HAP-1 (cell line): ENCODE measurements at places on chromosomes 4 and X.
A peak's percentile ranks its signal among the peaks of the same experiment; 100 is the strongest.

GRCh38 chrX:47180346-47180745 lies 13.3 kb upstream of the UBA1 start:
- DNase-seq: no peak

DNA sequence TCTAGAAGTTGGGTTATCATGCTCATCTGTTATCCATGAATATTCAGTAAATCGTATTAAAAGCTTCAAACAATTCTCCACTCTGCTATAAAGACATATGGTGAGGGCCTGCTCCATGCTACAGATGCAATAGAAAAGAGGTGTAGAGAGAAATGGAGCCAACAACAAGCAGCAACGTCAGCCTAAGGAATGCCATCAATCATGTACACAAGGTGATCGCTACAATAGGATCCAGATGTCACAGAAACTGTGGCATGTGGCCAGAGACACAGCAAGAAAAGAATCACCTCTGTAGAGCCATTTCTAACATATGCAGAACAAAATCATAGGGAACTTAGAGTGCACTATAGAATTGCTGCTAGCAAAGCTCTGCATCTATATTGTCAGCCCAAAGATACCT lies 1188.1 kb downstream of the PCDH7 start:
- DNase-seq: no peak

DNA sequence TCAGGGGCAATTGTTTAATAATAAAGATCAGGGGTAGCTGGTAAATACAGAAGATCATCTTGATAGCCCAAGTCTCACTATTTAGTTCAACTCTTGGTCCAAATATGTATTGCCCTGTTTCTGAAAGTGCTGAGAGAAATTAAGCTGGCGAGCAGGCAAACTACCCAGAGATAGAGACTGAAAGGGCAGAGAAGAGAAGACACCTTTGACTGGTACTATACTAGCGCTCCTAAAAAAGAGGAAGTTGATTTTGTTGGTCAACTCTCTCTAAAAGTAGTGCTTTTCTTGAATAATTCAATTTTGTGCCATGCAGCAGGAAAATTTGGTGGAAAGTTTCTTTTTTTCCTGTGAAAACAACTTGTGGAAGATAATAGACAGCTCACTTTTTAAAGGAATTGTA lies 64.0 kb downstream of the IGSF1 start:
- no peak for DNase-seq

GRCh38 chr4:148951346-148951745 lies 509.1 kb upstream of the NR3C2 start:
- no peak for DNase-seq

DNA sequence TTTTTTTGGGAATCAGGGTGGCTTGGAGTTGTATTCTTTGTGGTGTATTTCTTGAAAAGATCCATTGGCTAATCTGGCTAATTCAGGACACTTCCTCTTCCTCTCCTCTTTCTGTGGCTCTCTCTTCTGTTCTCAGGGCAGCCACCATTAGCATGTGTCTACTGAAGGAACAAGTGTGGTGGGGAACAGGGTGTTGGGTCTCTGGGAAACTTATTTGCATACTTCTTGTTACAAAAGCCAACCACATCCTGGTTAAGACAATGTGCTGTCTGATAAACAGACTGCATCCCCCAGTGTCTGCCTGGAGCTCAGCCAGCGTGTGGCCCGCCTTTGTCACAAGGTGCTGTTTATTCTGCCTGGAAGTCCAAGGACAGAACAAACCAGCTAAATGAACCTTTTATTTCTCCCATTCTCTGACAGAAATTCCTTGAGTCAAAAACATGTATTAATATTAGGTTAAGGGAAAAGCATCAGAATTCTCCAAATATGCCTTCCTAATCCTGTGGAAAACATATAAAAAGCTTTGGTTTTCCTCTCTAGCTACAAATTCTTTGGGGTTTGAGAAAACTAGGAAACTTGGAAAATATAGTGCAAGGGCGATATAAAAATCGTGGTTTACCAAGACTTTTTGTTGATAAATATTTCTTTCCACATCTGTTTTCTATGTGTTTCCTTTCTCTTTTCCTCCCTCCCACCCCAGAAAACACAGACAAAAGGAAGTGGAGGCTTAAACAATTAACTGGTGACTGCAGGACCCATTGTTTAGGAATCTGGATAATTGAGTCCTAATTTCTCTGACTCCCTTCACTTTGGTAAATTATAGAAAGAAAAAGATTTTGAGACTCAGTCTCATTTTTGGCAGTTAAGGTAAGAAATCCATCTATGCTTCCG lies 203.6 kb downstream of the SPRY1 start:
- peak; percentile 66 for DNase-seq
